Activated CD8-positive, alpha-beta memory T cell treated with anti-CD3 and anti-CD28 coated beads for 4 hours (primary cell): ENCODE measurements at places on chromosomes 6 and 20.

GRCh38 chr6:85114581-85114935 is 335.3 kb upstream of the NT5E start:
- DNase-seq, result no peak

DNA sequence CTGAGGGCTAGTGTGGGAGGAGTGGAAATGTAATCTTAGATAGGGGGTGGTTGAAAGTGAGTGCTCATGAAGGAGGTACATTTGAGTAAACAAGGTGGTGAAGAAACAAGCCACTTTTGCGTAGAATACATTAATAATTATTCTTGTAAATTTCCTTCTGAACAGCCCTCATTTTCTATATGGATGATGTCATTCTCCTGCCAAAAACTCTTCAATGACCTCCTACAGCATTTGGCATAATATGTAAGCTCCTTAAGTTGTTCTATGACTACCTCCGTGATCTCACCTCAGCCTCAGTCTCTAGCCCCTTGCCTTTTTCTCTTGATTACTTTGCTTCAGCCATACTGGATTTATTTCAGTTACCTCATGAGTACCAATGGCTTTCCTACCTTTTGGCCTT is 14.0 kb upstream of the SNAP91 start:
- DNase-seq, result no peak

DNA sequence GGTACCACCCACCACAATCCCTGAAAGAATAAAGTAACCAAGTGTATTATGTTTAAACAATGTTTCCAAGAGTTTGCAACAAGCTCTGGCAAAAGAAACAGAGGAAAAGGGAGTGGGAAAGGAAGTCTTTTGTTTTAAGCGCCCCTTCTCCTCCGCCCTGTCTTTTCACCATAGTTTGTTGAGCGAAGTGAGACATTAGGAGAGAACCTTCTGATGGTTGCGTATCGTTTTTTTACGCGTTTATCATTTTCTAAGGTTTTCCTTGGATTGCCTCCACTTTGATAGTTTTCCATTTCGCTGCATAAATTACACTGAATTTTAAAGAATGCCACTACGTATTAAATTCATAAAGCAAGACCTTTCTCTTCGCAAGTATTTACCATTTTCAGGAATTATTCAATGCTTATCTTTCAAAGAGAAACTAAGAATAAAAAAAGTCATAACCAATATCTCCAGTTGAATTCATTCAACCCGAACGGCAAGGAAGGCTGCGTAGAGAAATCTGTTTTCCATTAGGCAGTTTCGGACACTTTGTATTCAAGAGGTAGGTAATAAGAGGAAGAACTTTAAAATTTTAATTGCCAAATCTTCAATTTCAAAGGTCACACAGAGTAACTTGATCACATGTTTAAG is 920 bp upstream of the EPHA7 start:
- no peak for DNase-seq

- DNase-seq, result no peak
These were observed 252.7 kb downstream of the UST start for GRCh38 chr6:148999501-148999900.

GRCh38 chr6:30787954-30788353 is 43.6 kb upstream of the IER3 start:
- DNase-seq, result no peak

DNA sequence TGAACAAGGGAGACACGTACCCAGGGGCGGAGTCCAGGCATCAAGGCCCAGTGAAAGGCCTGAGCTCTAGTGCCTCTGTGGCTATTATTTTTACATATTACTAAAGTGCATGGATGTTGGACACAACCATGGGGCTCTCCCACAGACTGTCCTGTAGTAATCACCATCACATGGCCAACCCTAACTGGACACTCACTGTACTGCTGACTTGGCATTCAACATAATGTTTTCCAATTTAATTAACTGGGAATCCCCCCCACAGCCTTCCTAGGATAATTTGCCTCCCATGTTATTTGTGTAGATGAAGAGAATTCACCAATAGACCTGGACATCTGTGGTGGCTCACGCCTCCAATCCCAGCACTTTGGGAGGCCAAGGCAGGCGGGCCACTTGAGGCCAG is 34.5 kb downstream of the ARFGEF2 start:
- DNase-seq, result no peak

GRCh38 chr6:163731215-163732013 is 316.9 kb downstream of the QKI start:
- DNase-seq, result no peak

DNA sequence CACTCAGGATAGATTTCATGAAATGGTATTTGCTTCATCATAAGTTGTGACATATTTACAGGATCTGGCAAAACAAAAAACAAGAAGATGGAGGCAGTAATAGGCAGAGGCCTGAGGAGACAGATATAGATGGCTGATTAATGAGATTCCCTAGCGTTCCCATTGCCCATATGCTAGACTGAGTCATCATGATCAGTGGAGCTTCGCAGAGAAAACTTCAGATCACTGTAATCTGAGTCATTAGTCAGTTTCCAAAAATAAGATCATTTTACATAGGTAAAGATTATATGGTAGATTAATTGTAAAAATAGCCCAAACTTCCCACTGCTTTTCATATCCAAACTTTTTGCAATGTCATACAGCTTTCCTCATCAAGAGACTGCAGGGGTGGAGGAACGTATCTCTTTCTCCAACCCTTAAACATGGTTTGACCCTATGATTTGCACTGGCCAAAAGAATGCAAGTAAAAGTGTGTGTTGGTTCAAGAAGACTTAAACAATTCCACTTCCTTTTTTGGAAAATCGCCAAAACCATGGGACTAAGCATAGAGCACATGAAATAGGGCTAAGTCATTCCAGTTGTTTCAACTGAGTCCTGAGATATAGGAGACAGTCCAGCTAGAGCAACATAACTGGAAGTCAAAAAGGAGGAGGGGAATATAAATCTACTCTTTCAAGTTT is 626.0 kb downstream of the RNF144B start:
- no peak for DNase-seq

DNA sequence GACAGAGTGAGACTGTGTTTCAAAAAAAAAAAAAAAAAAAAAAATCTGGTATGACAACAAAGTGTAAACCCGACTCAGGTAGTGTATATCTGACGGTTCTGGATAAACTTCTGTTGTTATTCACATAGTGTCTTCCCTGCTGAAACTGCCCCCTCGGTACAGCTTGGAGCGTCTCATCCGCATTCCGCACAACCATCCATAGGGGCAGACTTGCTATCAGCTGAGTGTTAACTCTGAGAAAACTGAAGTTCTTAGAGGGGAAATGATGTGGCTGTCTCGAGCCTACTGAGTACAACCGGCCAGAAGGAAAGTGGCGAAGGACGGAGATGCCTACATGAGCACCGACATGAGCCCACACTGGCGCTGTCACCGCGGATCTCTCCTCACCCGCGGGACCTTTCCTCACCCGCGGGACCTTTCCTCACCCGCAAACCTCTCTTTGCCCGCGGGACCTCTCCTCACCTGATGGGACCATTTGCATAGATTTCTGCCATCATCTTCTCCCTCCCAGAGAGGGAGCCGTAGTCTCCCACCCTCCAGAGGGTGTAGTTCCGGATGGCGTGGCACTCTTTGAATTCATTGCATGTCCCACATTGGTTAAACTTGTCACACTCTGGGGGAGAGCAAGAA is 9.8 kb downstream of the CTSZ start:
- no peak for DNase-seq

- no peak for DNase-seq
These were observed 10.9 kb downstream of the SPAG4 start for GRCh38 chr20:35626386-35627001.

DNA sequence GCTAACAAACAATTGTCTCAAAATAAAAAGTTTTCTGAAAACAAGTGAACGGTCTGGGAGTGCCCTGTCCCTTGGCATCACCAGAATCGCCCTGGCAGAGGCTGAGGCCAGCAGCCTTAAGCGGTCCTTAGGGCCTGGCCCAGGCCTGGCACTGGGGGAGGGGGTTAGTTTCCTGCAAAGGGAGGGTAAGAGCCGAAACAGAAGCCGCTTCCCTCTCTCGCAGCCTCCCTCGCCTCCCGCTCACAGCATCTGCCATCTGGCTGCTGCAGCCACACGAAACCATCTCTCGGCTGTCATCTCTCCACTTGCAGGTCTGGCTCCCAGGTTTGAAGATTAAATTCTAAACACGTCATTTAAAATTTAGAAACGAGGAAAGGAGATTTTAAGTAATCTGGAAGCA is 31.5 kb downstream of the PMEPA1 start:
- DNase-seq, result no peak

- DNase-seq, result no peak
These were observed 32.2 kb downstream of the RREB1 start for GRCh38 chr6:7139835-7140470.
